ENCODE measurements at places on chromosomes 7 and 10.
A peak's percentile ranks its signal among the peaks of the same experiment; 100 is the strongest.

DNA sequence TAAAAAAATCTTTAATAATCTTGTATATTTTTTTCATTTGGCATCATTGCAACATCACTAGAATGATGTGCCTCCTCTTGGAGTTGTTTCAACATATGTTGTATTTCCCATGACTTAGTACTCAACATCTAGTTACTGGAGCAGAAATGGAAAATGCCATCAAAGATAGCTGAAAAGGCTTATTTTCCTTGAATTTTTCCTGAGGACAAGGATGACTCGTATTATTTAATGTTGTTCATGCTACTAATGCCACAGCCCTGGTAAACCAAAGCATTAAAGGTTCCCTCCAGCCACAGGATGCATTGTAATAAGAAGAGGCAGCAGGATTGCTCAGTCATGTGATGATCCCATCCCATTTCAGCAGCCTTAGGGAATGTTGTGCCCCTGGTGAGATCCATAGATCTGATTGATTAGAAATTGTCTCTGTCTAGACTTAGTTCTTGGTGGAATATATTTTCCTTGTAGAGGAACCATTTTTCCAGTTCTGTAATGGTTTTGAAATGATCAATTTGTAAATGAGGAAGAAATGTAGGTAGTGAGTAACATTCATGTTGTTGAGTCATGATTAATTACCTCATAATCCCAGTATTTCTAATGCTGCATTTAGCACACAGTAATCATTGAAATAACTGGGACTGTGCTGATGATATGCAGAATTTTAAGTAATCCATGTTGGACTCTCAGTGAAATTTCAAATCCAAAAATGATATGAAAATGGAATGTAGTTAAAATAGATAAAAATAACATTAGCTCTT is 91.3 kb upstream of the SMIM30 start:
- DNase-seq = peak; percentile 5

DNA sequence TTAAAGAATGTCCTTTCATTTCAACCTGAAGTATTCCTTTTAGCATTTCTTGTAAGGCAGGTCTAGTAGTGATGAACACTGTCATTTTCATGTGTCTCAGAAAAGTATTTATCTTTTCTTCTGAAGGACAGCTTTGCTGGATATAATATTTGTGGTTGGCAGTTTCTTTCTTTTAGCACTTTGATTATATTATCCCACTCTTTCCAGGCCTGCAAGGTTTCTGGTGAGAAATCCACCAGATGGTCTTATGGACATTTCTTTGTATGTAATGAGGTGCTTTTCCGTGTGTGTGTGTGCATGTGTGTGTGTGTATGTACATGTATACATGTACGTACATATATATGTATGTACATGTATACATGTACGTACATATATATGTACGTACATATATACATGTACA is 7.3 kb downstream of the CASP7 start:
- DNase-seq = no peak

DNA sequence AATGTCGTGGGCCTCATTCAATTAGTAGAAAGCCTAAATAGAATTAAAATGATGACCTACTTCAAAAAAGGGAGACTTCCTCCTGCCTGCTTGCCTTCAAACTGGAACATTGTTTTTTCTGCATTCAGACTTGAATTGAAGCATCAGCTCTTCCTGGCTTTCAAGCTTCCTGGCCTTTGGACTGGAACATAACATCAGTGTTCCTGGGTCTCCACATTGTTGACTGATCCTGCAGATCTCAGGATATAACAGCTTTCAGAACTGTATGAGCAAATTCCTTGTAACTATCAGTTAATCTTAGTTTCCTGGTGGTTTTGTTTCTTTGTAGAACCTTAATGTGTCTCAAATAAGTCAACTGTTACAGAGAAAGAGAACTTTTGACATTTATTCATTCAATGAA is 18.6 kb downstream of the MAGI2 start:
- DNase-seq = no peak

GRCh38 chr10:109893386-109893785 is 29.9 kb downstream of the XPNPEP1 start:
- DNase-seq = no peak

DNA sequence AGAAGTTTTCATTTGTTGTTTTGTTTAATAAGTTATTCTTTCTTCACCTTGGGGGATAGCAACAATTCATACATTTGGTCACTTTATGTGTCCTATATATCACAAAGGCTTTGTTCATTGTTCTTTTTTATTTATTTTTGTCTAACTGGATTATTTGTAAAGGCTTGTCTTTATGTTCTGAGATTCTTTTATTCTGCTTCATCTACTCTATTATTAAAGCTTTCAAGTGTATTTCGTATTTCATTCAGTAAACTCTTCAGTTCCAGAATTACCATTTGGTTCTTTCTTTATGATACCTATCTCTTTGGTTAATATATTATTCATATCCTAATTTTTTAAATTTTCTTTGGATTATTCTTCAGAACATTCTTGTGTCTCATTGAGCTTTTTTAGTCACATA is 942.9 kb downstream of the ANKRD7 start:
- no peak for DNase-seq

DNA sequence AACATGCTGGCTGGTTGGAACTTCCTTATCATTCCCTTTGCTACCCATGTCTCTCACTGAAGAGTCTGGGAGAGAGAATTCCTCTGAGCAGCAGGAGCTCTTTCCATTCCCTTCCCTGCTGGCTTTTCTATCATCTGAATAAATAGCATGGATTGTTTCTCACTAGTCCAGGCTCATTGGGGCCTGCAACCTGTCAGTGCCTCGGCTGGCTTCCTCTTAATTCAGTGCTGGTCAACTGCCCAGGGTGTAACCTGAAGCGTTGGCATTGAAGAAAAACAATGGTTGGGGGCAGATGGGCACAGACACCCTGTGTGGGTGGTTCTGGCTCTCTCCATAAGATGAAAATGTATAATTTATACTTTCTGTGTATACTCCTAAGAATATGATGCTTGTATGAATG is 155.6 kb downstream of the ANLN start:
- no peak for DNase-seq

DNA sequence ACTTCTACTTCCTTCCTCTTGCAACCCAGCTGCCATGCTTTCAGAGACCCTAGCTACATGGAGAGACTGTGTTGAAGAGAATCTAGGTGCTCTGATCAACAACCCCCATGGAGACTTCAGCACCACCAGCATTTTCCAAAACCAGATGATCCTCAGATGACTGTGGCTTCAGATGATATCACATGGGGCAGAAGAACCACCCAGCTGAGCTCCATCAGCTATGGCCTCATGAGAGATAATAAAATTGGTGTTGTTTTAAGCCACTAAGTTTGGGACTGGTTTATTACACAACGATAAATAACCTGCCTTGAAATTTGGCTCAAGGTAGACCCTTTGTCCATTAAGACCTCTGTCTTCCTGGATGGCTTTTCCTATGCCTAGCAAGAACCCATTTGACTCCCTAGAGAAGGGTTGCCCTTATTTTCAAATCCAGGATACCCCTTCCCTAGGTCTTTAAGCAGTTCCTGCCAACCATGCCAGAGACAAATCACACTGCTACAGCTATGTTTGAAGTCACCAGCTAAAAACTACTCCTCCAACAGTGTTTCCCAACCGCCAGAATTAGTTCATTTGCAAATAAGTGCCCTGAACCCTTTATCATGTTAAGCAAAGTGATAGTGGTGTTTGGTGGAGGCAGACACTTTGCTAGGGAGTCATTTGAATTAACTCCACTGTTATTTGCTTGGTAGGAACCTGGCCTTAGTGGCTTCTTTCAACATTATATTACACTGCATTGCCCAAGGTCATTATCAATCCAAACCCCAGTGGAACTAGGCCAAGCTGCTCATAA is 136.9 kb upstream of the PALS2 start:
- DNase-seq = no peak

- DNase-seq = no peak
These were observed 642.0 kb downstream of the SDK1 start for GRCh38 chr7:3942816-3943745.

- DNase-seq = no peak
These were observed 181.2 kb upstream of the NOBOX start for GRCh38 chr7:144584726-144585125.

- no peak for DNase-seq
These were observed 167.7 kb downstream of the DGKB start for GRCh38 chr7:14734839-14735321.

- no peak for DNase-seq
These were observed 27.3 kb upstream of the ADGRA1 start for GRCh38 chr10:133060466-133060865.

GRCh38 chr7:87518735-87519134 is 43.3 kb upstream of the ABCB4 start:
- DNase-seq = no peak

DNA sequence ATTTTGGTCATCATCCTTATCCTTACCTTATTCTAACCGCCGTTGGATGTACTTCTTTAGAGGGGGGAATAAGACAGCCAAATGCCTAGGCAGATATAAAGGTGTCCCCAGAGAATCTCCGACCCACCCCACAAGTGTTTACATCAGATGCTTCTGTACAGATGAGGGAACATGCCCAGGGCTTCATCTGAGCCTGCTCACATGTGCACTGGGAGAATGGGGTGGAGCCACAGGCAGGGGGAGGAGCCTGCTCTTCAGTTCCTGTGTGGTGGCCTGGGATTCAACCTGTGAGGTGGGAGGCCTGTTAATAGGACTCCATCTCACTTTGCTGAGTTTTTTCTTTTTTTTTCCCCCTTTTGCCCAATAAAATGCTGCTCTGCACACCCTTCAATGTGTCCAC is 27.6 kb upstream of the OPTN start:
- DNase-seq = no peak

- no peak for DNase-seq
These were observed 124.8 kb downstream of the CD36 start for GRCh38 chr7:80763289-80763688.

DNA sequence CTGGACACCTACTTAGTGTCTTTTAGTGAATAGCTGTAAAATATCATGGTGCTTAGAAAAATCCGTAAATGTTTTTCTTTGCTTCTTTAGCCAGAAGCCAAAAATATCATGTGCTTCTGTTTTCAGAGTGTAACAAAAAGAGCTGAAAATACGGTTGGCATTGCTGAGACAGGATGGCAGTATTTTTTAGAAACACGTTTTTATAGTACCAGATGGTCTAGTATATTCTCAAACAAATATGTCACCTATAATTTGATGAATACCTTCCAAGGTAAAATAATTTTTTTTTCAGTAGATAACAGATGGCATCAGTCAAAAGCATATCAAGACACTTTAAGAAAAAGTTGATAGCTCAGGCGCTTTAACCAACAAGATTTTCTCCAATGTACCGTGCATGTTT is 326.6 kb downstream of the PHF14 start:
- DNase-seq = no peak

DNA sequence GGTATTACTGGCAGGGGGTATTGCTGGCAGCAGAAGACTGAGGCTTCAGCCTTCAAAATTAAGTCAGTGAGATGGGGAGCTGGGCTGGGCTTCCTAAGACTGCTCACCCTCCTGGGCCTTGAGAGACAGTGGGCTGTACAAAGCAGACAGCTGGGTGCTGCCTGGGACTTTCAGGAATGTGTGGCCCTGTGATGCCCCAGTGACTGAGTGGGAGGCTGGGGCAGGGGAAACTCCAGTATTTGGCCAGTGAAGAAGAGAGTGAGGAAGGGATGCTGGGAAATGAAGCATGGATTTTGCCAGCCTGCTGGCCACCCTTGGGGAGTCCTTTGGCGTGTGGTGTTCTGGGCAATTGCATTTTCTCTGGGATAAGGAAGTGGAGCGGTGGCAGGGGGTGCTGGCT is 442 bp downstream of the ANKRD2 start:
- peak; percentile 54 for DNase-seq

GRCh38 chr10:129968853-129969183 is 4.7 kb upstream of the EBF3 start:
- DNase-seq = peak; percentile 52

- DNase-seq = peak; percentile 14
These were observed 2.1 kb downstream of the FKBP6 start for GRCh38 chr7:73329861-73330581.

DNA sequence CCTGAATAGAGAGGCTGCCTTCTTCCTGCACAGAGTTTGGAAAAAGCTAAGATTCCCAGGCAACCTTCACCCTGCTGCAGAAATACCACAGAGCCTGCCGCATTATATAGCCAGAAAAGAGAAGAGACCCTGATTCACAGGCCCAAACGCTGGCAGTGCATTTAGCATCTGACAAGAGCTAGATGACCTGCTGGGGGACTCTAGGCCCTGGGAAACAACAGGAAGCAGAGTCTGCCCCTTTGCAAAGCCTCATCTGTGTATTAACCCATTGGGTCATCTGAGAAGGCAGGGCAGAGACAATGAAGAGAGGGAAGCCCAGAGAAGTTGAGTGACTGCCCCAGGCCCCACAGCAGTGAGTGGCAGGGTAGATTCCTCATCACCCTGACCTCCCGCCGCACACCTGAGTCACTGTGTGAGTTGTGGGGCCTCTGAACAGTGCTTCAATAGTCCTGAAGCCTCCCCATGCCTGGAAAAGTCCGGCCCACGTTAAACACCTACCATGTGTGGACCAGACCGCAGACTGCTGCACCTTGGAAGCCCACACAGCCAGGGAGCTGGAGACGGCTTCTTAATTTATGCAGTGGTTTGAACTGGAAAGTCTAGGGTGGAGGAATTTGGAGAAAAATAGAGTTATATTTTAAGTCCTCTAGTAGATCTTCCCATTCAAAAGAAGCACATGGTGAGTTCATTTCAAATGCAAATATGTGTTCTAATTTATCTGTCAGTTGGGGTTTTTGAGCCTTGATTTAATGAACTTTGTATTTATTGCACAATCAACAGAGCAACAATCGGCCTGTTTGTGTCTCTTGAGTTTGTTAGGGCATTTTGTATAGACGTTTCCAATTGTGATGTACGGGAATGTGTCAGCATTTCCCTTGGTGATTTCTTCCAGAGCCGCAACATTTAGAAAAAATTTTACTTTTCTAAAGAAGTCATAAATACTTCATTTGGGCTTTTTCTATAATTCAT is 80.4 kb upstream of the GPR26 start:
- DNase-seq = no peak

- DNase-seq = peak; percentile 72
These were observed 712 bp upstream of the CPVL start for GRCh38 chr7:29146888-29147609.

GRCh38 chr10:120437541-120437940 is 19.5 kb upstream of the PLPP4 start:
- DNase-seq = no peak

DNA sequence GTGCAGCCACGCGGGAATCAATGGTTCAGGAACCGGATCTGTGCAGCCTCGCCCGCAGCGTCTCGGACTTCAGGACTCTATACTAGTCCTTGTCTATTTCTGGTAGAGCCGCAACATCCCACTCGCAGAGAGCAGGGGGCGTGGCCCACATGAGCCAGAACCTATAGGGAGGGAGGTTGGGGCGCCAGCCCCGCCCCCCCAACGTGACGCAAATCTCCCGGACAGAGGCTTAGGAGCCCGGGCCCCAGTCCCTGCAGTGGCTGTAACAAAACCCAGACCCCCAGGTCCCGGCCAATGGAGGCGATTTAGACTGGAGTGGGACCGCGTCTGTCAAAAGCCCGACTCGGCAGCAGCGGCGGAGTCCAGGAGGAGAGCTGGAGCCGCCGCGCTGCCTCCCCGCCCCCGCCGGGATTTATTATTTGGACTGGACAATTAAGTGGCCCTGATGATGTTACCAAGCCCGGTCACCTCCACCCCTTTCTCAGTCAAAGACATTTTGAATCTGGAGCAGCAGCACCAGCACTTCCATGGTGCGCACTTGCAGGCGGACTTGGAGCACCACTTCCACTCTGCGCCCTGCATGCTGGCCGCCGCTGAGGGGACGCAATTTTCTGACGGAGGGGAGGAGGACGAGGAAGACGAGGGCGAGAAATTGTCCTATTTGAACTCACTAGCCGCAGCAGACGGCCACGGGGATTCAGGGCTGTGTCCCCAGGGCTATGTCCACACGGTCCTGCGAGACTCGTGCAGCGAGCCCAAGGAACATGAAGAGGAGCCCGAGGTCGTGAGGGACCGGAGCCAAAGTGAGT is at the start of gene NKX2-3:
Gene NKX2-3 (plus strand): TSS at position 256 of the 809 bp plus-strand sequence. CDS start 190 bp downstream, at position 446.
- DNase-seq = peak; percentile 82

Measured in suppressor macrophage treated with lipopolysaccharide for 4 hours (primary cell).